Stimulated activated CD4-positive, alpha-beta T cell treated with anti-CD3 and anti-CD28 coated beads, Interleukin-2, amount 100 ng/mL, for 24 hours (primary cell): ENCODE measurements at places on chromosomes 11 and 22.

DNA sequence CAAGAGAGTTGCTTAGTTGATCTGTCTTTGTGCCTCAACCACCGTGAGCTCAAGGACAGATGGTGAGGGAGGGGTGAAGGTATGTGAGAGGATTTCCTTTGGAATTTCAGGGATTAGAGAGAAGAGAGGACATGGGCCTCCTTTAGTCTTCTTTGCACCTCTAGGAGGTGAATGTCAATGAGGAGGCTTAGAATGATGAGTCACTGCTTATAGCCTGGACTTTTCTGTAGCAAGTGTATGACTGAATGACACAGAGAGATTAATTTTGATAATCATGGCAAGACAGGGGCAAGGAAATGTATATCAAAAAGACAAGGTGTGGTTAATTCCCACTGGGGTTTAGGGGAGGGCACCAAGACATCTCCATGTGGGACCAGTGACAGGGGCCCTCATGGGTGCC is 947.3 kb upstream of the TENM4 start:
- DNase-seq, result no peak

- no peak for DNase-seq
Measured at GRCh38 chr22:48098243-48098920, 1335.9 kb downstream of the TBC1D22A start.

- no peak for DNase-seq
Measured at GRCh38 chr11:46118702-46119351, 2.4 kb downstream of the PHF21A start.

- peak; percentile 80 for DNase-seq
Measured at GRCh38 chr11:118171269-118172062, 5.0 kb downstream of the SCN2B start.

GRCh38 chr11:36684840-36685801 is 87.1 kb upstream of the RAG2 start:
- no peak for DNase-seq

DNA sequence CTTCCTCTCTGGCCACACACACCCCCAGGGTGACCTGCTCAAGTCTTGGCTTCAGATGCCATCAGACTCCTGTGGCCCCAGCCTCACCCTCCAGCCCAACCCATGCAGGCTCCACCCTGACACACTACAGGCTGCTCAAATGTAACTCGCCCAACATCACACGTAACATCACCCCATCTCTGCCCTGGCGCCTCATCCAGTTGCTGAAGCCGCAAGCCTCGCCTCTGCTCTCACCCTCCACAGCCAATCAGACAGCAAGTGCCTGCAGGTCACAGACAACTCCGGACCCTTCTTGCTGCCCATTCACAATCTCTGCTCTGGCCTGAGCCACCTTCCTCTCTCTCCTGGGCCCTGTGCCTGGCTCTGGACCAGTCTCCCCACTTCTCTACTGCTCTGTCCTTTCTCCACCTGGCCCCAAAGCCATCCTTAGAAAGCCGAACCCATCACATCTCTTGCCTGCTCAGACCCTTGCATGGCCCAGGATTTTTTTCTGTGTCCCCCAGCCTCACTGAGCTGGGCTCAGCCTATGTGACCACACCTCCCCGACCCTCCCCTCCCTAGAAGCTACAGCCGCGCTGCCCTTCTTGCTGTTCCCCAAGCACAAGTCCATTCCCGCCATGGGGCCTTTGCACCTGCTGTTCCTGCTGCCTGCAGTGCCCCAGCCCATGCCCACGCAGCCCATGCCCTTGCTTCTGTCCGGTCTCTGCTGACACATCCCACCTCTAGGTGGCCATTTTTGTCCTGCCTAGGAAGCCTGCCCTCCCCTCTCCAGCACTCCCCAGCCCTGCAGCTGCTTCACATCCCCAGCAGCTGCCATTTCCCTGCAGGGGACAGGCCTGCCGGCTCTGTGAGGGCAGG is 333.9 kb downstream of the CTTN start:
- DNase-seq, result no peak

- DNase-seq, result no peak
Measured at GRCh38 chr22:16961477-16962186, 46.4 kb downstream of the GAB4 start.

DNA sequence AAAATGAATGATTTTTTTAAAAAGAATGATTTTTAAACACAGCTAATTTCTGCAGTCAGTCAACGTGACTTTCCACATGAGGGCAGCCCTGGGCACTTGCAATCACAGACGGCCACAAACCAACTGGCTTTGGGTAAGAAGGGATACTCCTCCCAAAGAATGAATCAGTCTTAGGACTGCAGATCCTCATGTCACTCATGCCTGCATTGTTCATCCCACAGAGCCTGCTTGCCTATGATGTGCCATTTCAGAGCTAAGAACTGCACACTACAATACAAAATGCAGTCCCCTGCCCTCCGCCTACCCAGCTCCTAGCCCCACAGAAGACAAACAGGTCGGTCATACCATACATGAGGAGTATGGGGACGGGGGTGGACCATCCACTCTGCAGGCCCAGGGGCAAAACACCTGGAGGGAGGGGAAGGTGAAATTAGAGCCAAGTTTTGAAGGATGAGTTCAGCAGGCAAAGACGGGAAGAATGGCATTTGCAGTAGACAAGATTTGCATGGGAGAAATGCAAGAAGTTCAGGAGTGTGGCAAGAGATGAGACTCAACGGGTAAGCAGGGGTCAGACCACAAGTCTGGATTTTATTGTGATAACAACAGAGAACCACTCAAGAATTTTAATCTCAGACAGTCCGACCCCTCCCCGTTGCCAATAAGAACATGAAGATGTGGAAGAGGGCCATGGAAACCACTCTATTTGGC is 24.7 kb downstream of the PACSIN2 start:
- DNase-seq, result no peak

DNA sequence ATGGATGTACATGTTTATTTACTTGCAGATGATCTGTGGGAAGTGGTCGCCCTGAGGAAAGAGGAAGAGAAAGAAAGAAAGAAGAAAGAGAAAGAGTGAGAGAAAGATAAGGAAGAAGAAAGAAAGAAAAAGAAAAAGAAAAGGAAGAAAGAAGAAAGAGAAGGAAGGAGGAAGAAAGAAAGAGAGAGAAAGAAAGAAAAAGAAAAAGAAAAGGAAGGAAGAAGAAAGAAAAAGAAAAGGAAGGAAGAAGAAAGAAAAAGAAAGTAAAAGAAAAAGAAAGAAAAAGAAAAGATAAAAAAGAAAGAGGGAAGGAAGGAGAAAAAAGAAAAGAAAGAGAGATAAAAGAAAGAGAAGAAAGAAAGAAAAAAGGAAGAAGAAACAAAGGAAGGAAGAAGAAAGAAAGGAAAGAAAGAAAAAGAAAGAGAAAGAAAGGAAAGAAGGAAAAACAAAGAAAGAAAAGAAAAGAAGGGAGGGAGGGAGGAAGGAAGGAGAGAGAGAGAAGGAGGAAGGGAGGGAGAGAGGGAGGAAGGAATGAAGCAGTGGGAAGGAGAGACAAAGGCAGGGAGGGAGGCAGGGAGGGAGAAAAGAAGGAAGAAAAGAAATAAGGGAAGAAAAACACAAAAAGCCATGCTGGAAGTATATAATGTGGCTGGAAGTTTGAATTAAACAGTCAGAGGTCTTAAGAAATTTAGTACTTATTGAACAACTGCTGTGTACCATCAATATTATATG is 976.6 kb downstream of the FAM181B start:
- no peak for DNase-seq

- peak; percentile 44 for DNase-seq
Measured at GRCh38 chr11:43943931-43944751, 1.7 kb downstream of the C11orf96 start.

- no peak for DNase-seq
Measured at GRCh38 chr22:19406281-19406811, 25.2 kb downstream of the HIRA start.

DNA sequence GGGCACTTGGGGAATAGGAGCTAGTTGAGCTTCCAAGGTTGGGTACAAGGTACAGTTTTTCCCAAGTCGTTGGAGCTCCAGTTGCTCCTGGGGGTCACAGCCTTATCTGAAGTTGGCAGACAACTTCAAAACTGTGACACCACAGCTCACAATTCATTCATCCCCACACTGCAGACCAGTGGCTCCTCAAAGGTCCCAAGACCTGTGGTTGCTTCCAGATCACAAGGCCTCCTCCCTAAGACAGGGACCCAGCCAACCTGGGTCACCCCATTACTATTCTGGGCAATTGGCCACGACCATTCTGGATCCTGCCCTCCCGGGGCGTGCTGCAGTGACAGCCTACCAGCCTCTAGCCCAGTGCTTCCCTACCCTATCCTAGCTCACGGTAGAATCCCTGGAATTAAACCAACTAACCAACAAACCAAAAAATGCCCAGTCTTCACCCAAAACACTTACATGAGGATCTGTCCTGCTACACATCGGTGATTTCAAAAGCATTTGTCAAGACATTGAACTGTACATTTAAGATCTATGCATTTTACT is 862 bp upstream of the PDXP start:
- no peak for DNase-seq

- no peak for DNase-seq
Measured at GRCh38 chr22:20083157-20083890, 3.3 kb downstream of the DGCR8 start.

DNA sequence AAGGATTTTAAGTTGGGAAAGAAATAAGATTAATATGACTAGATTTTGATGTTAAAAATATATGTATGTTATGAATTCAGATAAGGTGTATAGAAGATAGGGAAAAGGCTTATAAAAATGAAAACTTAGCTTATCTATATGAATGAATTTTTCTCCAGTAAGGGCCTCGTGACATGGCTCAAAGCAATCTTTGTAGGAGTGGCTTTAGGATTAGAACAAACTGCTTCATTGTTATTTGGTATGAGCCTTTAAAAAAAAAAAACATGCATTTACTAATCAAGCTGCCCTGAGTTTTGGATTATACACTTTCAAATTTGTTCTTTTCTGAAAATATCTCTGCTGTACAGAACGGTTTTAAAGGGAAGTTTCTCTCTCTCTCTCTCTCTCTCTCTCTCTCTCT is 905.9 kb downstream of the OPCML start:
- no peak for DNase-seq

DNA sequence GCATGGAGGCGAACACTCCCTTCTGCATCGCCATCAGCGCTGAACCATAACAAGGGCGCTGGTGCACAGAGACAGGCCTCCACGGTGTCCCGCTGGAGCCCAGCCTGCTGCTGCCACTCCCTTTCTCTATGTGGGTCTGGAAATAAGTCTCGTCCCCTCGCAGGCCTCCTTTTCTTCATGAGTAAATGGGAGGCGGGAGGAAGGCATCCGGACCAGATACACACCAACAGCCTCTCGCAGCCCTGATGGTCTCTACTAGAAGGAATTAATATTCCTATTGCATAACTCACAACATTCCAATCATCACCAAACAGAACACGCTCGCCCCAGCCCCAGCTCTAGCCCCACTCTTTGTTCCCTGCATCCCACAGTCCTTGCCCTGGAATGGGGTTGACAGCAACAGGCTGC is 14.9 kb downstream of the RASD2 start:
- DNase-seq, result no peak

DNA sequence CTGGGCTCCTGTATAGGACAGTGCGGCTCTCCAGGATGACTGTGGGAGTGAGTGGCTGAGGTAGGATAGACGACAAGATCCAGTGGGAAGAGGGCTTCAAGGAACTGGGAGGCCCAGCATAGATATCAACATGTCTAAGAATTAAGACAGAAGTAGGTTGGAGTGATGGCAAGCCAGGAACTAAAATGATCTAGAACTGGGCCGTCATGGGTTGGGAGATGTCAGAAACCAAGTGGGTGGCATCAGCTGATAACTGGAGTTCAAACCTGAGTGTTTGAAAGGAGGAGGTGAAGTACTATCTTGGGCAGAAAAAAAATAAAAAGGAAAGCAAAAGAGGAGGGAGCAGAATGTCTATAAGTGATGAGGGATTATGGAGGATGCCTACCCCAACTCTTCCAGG is 7.1 kb upstream of the MEN1 start:
- no peak for DNase-seq

GRCh38 chr22:47437110-47437509 is 674.7 kb downstream of the TBC1D22A start:
- no peak for DNase-seq

- no peak for DNase-seq
Measured at GRCh38 chr11:87215236-87215635, 177.5 kb downstream of the TMEM135 start.

- DNase-seq, result no peak
Measured at GRCh38 chr11:83158357-83158786, 1.4 kb downstream of the PCF11 start.

- no peak for DNase-seq
Measured at GRCh38 chr22:17218341-17218740, 894 bp downstream of the ADA2 start.

DNA sequence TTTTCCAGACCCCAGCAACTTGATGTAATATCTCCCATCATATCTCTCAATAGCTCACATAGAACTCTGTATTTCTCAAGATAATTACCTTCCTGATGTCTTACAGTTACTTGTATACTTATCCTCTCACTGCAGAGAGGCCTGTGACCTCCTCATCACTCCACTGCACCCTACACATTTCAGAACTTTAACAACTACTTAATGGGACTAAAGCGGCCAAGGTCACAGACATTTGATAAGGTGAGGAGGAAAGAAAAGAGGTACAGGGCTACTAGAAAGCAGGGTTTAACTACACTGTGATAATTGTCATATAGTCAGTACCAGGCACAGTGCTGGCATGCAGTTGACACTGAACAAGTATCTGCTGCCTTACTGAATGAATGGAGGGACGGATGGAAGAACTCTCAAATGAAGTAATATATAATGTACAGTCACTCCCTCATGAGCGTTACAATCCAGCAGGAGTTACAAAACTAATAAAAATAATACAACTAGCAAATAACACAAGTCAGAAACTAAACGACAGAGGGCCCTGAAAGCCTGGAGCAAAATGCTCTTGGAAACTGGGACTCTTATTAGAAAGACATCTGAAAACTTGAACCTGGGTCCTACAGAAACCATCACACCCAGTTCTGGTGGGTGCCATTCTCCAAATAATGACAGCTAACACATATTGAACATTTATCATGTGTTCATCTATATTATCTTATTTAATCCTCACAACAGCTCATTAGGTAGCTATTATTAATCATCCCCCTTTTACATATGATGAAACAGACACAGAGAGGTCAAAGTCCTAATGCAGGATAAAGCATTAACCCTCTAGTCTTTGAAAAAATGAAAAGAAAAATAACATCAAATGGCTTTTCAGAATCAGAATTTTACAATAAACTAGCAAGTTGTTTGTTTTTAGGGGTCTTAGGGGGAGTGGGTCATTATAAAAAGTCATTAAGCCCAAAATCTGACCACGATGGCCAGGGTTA is 14.3 kb downstream of the PI4KA start:
- DNase-seq, result no peak

DNA sequence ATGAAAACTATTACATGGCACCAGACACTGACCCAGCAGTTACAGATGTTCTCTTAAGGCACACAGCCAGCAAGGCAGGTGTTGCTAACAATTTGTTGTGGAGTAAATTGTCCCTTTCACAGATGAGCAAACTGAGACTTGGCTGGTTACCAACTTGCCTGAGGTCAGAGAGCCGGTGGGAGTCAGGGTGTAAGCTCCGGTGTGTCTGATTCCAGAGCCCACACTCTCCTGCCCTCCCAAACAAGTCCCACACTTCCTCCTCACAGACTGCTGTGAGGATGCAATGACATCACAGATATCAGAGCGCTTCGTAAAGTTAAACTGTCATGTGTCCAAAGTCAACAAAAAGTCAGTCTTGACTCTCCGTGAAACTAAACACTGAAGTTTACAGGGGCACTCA is 12.5 kb downstream of the GDPD5 start:
- DNase-seq, result no peak
